ENCODE measurements at places on chromosomes 16 and 17.

- no peak for DNase-seq
These were observed 301.7 kb downstream of the KIF2B start for GRCh38 chr17:54124456-54124855.

DNA sequence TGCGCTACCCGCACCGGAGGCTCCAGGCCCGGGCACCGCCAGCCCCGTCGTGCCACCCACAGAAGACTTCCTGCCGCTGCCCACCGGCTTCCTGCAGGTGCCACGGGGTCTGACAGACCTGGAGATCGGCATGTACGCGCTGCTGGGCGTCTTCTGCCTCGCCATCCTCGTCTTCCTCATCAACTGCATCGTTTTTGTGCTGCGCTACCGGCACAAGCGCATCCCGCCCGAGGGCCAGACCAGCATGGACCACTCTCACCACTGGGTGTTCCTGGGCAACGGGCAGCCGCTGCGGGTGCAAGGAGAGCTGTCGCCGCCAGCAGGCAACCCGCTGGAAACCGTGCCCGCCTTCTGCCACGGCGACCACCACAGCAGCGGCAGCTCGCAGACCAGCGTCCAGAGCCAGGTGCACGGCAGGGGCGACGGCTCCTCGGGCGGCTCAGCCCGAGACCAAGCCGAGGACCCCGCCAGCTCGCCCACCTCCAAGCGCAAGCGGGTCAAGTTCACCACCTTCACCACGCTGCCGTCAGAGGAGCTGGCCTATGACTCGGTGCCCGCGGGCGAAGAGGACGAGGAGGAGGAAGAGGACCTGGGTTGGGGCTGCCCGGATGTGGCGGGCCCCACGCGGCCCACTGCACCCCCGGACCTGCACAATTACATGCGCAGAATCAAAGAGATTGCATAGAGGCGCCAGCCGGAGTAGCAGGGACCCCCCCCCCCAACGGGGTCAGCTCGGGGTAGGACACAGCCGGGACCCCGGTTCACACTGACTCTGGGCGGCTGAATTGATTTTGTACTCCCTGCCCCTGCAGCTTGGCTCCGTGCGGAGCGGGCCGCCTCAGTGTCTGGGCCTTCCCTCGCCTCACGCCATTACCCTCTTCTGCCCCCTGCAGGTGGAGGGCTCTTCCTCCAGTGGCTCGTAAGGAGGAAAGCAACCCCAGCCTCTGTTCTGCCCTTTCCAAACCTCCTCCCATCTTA, 58.5 kb downstream of the TMEM132E start:
- DNase-seq = peak; percentile 74

DNA sequence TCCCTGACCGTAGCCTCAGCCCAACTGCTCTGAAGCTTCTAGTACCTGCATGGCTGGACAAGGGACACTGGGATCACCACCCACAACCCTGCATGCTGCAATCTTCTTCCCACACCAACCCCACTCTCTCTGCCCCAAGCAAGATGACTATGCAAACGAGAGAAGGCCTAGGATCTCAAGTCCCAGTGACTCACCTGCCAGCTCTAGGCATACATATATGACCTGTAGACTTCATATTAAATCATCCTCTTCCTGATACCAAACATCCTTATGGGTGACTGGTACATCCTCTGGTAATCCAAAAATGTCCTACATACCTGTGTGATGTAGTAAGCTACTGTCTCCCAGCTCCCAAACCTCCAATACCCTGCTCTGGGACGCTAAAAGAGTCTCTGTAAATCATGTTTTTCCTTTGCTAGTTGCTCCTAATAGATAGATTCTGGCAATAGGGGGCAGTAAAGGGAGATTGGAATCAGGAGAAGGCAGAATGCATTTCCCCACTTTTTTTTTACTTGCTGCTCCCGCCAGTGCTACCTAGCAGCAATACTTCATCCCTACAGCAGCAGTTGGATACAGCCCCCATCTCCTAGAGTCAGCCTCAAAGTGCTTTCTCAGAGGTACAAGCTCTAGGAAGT, 43.4 kb upstream of the SOX9 start:
- DNase-seq = no peak

- DNase-seq = no peak
These were observed 6.2 kb downstream of the ATP6V0D1 start for GRCh38 chr16:67474551-67475455.

- DNase-seq = no peak
These were observed 21.2 kb downstream of the CDC42EP4 start for GRCh38 chr17:73290399-73291259.

DNA sequence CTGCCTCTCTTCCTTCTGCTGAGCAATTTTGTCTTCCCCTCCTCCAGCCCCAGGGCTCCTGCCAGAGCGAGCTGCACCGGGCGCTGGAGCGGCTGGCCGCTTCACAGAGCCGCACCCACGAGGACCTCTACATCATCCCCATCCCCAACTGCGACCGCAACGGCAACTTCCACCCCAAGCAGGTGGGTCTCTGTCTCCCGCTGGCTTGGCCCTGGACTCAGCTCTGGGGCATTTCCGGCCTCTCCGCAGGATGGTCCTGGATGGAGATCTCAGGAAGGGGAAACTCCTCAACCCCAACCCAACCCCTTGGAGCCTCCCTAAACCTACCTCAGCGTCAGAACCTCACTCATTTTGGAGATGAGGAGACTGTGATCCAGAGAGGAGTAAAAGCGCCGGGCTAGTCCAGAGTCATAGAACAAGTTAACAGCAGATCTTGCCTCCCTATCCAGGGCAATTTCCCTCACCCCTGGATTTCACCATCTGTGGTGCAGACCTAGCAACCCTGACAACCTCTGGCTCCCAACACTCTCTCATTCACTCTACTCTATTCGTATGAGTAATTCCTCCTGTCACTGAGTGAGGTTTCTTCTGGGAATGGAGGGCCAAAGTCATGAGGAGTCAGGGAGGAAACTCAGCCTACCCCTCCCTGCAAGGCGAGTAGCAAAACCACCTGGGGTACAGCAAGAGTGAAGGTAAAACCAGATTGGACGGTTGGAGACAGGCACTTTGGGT, 10.8 kb downstream of the IGFBP4 start:
- no peak for DNase-seq

- DNase-seq = no peak
These were observed 39.0 kb upstream of the AKAP1 start for GRCh38 chr17:57045868-57046704.

DNA sequence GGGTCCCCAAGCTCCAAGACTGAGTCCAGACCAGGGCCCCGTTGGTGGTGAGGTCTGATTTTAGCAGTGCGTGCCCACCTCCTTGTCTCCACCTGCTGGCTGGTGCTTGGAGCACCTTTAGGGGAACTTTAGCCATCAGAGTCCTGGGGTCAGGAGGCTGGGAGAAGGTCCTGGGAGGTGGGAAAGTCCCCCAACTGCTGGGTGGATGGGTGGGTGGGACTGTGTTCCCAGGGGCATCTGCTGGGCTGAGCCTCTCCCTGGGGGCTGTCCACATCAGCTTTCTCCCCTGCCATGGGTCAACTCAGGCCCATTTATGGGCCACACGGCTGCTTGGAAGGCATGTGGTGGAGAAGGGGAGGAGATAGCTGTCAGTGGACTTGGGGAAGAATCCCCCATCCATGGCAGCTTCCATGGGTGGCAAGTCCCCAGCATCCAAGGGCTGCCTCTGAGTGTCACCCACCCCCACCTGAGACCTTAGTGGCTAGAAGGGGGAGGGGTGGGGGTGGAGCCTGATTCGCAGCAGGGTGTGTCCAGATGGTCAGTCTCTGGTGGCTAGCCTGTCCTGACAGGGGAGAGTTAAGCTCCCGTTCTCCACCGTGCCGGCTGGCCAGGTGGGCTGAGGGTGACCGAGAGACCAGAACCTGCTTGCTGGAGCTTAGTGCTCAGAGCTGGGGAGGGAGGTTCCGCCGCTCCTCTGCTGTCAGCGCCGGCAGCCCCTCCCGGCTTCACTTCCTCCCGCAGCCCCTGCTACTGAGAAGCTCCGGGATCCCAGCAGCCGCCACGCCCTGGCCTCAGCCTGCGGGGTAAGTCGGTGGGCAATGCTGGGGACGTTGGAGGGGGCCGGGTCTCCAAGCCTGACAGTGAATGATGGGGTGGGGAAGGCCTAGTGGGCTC, at the start of gene TRPV2:
TRPV2 (plus strand) TSS at position 541 of the 894 bp plus-strand sequence. CDS start 2,098 bp downstream, outside the sequence.
- no peak for DNase-seq

Data from activated T-cell treated with anti-CD3 and anti-CD28 coated beads for 24 hours (primary cell).